ENCODE measurements at places on chromosomes 1 and 21. TPM values are rescaled to one million over a fixed set of nuclear protein-coding genes. Genes with fewer than 3 reads are reported as not detected.

DNA sequence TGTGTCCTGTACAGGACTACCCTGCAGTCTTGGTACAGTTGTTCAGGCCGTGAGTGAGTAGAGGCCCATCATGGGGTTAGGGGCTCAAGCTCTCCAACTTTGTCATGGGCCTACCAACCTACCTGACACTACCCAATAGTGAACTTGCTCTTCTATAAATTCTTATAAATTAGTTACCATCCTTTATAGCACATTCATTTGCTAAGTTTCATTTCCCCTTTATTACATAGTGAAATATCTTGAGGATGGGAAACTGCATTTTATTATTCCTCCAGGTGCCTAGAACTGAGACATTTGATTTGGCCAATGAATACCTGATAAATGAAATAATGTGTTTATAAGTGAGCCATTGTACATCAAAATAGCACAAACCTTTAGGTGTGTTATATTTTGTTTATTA, 9.1 kb upstream of the CTH start:
- no peak for DNase-seq

The SERINC2 gene
- 0.31 TPM for total RNA-seq

GRCh38 chr1:182080040-182080439, 18.5 kb upstream of the ZNF648 start:
- DNase-seq, result no peak

DNA sequence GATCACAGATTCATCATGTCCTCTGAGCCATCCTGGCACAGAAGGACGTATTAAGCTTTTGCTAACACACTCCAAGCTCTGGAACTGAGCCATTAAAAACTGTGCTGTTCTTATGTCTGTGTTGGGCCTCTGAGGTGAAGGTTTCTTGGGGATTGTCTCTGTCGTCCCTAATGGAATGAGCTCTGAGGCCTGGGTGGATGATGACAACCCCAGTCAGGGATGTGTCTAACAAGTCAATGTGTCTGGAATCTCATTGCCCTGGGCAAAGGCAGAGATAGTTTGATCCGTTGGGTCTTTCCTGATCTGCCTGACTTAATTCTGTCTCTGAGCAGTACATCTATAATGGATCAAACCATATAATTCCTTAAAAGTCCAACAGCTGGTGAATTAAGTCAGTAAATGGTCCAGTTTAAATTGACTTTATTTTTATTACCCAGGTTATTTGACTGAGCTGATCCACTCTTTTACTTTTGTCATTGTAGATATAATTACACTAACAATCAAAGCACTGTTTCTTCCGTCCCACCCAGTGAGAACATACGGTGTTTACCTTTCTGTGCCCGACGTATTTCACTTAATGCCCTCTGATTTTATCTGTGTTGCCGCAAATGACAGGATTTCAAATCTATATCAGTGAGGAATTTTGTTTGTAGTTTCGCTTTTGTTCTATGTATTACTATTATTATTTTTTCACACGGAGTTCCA, 38.8 kb upstream of the OR2B11 start:
- no peak for DNase-seq

DNA sequence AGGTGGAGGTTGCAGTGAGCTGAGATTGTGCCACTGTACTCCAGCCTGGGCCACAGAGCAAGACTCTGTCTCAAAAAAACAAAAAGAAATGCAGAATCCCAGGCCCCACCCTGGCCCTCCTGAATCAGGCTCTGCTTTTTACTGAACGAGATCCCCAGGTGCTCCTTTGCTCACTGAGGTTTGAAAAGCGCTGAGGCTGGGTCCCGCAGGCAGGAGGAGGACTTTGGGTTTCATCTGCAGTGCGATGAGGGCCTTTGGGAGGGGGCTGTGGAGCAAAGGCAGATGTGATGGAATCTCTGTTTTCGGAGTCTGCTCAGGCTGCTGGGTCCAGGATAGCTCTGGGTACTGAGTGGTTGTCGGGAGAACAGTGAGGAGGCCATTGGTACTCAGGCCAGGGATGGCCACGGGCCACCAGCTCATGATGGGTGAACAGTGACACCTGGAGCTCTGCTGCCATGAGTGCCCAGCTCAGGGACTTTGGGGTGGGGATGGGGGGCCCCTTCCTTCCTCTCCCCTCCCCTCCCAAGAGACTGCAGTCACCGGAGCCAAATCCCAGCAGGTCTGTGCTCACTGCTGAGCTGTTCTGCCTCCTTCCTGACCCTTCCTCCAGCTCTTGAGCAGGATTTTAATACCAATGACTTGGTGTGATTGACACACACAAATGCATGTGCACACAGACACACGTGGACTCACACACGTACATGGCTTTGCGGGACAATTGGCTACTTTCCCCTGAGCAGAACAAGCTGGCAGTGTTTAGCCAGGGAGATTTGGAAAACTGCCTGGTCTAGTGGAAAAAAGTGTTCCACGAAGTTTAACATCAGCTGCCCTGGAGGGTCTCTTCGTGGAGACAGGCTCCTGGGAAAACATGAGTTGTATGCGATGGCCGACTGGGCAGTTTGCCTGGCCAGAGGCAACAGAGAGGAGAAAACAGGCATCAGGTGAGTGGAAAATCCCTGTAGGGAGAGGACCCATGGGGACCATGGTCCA, 3.6 kb upstream of the DHRS3 start:
- no peak for DNase-seq

DNA sequence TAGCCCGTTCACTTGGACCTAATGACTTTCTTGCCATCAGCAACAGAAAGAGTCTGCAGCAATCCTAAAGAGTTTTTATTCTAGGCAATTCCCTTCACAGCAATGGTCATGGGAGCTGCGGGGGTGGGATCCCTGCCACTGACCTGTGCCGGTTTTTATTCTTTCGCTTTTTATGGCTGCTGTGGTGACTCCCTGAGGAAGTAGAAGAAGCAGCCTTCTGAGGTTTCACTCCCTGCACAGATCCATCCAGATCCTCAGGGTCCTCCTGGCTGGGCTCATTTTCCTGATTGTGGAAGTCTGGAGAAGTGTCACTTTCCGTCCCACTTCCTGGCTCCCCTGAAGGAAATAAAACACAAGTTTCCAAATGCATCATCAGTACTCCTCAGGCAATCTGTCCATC, 12.9 kb downstream of the MEAF6 start:
- DNase-seq, result no peak

GRCh38 chr1:201149400-201149799, 4.9 kb downstream of the TMEM9 start:
- no peak for DNase-seq

The PERM1 gene
- not detected for total RNA-seq

DNA sequence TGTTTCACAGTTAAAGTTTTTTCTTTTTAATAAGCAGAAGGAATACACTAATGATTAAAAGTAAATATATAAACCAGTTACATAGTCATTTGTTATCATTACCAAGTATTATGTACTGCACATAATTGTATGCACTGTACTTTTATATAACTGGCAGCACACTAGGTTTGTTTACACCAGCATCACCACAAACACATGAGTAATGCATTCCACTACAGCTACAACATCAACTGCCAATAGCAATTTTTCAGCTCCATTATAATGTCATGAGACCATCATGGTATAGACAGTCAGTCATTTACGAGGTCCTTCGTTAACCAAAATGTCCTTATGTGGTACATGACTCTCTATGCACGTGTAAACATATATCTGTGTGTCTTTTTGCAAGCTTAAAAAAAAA, 35.2 kb downstream of the SCYL3 start:
- DNase-seq, result no peak

The COG2 gene
- total RNA-seq, result 47.5 TPM

DNA sequence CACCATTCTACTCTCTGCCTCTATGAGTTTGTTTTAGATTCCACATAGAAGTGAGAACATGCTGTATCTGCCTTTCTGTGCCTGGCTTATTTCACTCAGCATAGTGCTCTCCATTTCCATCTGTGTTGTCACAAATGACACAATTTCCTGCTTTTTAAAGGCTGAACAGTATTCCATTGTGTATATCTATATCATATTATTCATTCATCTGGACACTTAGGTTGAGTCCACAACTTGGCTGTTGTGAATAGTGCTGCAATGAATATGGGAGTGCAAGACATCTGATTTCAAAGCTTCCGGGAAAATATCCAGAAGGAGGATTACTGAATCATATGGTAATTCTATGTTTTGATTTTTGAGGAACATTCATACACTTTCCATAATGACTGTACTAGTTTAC, 20.1 kb upstream of the DONSON start:
- no peak for DNase-seq

The TMPRSS3 gene
- total RNA-seq, result 20.4 TPM

DNA sequence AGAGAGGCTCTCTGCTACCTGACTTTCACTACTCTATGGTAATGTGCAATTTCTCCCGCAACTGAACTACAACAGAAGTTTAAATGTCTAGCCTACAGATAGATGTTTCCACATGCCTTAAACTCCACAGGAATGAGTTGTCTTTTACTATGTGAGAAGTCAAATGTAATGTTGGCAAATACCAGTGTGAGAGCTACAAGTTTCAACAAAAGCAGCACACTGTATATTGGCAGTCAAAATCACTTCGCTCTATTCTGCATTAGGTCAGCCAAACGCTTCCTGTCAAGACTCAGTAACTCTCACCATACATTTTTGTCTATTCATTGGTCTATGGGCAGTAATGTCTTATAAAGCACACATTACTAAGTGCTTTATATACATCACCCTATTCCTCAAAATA, 41.9 kb downstream of the LUZP1 start:
- DNase-seq, result no peak

DNA sequence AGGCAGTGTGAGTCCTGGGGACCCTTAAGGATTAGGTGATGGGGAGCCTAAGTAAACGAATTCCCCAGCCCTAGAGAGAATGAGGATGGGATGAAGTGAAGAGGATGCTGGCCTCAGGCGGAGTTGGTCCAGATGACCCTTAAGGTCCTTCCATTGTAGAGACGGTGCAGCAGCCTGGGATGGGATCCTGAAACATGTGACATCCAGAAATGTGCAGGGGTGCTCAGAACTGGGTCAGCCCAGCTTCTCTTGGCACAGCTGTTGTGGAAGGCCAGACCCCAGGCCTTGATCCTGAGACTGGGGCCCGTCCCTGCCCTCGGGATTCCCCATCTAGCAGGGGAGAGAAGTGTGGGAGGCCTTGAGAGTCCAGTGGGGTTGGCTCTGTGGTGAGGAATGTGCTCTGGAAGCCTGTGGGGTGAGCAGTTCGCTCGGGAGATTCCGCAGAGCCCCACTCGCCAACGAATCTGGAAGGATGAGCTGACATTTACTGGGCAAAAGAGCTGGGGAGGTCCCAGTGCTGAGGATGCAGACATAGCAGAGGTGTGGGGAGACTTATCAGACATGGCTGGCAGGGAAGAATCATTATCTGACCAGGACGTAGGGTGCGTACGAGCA, 28.1 kb downstream of the A3GALT2 start:
- no peak for DNase-seq

The ELAVL4 gene
- not detected for total RNA-seq

The RBBP5 gene
- 30.8 TPM for total RNA-seq

DNA sequence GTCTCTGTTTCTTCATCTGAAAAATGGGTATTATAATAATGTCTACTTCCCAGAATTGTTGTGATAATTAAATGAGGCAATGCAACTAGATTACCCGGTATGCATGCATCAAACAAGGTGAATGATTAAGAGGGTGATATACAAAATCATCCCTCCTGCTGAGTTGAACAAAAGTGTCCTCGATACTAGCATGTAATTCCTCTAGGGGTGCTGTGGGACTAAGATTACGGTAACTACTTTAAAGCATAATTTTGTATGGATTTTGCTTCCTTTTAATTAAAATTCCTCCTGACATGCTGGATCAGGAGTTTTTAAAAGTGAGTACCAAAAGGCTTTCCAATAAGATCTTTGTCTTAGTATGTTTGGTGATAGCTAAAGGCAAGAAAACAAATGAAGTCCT, 98.7 kb upstream of the PRMT6 start:
- no peak for DNase-seq

- DNase-seq, result no peak
Measured at GRCh38 chr21:44868707-44869106, 4.8 kb downstream of the PTTG1IP start.

- DNase-seq, result no peak
Measured at GRCh38 chr1:66312271-66312990, 221.5 kb upstream of the SGIP1 start.

The PCBP3 gene
- total RNA-seq, result 0.31 TPM

DNA sequence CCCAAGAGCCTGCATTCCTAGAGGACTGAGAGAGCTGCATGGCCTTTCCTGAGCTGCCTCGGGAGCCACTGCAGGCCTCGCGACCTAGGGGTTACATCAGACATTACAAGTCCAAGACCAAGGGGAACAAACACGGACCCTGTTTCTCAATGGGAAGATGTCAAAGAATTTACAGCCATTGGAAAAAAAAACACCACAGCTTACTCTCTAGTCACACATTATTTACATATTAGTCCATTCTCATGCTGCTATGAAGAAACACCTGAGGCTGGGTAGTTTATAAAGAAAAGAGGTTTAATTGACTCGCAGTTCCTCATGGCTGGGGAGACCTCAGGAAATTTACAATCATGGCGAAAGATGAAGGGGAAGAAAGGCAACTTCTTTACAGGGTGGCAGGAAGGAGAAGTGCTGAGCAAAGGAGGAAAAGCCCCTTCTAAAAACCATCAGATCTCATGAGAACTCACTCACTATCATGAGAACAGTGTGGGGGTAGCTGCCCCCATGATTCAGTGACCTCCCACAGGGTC, 8.4 kb upstream of the PRMT2 start:
- DNase-seq, result no peak

The OR2T29 gene
- total RNA-seq, result not detected

GRCh38 chr1:212677573-212677972, 22.1 kb downstream of the BATF3 start:
- no peak for DNase-seq

DNA sequence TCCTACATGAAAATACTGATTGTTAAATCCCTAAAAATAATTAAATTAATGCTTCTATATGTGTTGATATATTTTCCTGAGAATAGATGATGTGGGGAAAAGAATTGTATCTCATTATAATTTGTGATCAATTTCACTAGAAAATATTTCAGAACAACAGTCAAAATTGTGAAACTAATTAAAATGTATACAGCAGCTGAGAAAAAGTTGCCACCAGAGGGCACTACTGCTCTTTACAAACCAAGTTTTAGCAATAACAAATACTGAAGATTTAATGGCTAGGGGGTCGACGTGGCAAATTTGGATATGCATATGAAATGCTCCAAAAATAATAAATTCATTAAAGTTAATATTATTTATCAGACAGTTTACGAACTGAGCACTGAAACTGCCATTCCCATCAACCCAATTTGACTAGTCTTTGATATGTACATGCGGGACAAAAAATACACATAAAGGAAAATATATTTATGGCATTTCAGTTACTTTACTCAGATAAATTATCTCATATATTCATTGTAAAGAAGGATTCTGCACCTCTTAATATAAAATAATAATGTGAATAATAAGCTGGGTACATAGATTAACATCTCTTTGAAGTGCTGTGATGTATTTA, 96.3 kb upstream of the TMPRSS15 start:
- DNase-seq, result no peak

Measured in CD8-positive, alpha-beta memory T cell (primary cell).